Stimulated activated CD4-positive, alpha-beta T cell treated with anti-CD3 and anti-CD28 coated beads, Interleukin-1b, Interleukin-23, amount 100 ng/mL, for 1 hour (primary cell): ENCODE measurements at places on chromosomes 13 and 19.

- DNase-seq = no peak
Measured at GRCh38 chr19:36266375-36266961, 51.6 kb downstream of the ZNF146 start.

DNA sequence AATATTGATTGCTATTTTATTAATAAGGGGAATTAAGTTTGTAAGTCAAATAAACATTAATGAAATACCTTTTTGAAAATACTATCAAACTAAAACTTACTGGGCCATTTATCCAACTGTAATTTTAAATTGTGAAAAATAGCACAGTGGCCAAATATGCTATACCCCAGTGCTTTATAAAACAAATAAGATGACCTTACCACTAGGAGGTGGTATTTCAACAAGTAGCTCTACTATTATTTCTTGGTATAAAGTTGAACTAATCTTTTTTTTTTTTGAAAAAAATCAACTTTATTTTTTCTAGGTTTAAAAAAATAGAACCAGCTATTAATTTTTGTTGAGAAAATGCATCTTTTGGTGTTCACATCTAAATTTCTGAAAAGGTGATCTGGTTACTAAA lies 14.7 kb downstream of the LACC1 start:
- DNase-seq = no peak

GRCh38 chr13:73230716-73231115 lies 171.9 kb downstream of the KLF5 start:
- no peak for DNase-seq

DNA sequence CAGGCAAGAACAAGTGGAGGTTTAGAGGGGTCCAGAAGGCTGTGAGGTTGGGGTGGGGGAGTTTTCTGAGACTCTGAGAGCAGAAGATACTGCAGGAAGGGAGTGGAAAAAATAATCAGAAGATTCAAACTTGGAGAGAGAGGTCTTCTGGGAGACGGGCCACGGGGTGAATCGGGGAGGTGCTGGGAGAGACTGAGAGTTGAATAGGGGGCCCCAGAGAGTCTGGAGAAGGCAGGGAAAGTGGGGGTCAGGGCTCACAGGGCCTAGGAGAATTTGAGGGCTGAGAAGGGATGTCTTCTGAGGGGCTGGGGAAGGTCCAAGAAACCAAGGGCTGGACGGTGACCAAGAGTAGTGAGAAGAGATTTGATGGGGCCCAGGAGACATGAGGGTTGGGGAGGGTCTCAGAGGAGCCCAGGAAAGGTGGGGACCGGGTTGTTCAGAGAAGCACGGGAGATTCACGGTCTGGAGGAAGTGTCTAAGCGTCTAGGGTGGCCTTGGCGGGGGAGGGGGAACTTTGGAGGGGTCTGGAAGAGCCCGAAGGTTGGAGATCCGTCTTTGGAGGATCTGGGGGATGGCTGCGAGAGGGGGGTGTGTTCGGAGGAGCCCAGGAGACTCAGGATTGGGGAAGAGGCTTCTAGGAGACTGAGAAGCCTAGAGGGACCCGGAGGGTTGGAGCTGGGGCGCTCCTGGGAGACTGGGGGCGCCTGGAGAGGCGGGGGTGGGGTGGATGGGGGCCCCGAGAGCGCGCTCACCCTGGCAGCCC lies 1.5 kb downstream of the KCNC3 start:
- DNase-seq = no peak

DNA sequence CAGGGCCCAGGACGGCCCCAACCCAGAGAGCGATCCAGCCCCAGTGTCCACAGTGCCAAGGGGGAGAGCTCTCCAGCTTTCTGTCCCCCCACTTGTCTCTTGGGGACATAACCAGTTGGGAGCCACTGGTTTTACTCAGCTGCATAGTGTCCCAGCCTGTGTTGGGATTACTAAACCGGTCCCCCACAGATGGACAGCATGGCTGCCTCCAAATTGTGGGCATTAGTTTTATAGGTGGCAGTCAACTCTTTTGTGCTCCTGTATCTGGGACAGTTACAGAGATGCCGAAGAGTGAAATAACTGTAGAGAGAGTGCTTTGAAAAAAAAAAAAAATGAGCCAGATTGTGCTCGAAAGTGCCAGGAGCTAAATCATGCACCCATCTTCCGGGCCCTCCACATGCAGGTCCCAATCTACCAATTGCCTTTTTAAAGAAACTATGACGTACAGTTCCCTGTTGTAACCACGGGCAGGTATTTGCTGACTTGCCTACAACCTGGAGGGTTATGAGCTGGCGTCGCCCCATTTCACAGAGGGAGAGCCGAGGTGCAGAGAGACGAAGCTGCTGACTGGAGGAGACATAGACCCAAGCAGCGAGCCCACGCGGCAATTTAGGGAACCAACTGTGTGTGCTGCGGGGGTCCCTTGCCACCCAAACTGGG lies 2.4 kb upstream of the NFIC start:
- DNase-seq = no peak

- no peak for DNase-seq
Measured at GRCh38 chr19:6710273-6711077, 10.0 kb downstream of the C3 start.

DNA sequence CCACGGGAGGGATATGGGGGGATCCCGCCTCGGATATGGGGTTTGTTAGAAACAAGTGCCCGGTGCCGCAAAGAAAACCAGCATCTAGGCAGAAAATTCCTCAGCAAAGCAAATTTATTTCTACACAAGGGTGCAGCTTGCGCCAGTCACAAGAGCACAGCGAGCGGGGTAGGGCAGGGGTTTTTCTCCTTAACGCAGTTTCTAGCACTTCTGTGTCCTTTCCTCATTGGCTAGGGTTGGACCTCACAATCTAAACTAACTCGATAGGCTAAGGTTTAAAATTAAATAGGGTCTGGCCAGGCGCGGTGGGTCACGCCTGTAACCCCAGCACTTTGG lies 595 bp downstream of the ZNF440 start:
- DNase-seq = no peak

DNA sequence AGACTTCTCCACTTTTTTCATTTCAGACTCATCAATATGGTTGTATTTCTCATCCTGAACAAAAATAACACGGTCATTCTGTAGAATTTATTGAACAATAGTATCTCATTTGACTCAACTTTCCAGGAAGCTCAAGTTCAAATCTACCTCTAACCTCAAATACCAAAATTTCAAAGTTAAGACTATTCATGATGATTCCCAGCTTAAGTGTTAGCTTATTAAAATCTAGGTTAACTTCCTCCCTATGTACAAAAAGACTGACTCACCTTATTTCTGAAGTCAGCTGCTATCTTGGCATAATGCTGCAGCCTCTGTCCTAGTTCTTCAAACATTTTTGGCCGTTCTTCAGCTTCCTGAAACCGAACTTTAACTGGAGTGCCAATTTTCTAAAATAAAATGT lies 23.2 kb downstream of the HSPH1 start:
- DNase-seq = no peak

GRCh38 chr19:37361994-37362393 lies 8.9 kb upstream of the ZNF527 start:
- DNase-seq = no peak

GRCh38 chr13:35139591-35139990 lies 197.5 kb downstream of the NBEA start:
- no peak for DNase-seq

GRCh38 chr13:99528547-99528946 lies 27.3 kb downstream of the TM9SF2 start:
- peak; percentile 12 for DNase-seq

DNA sequence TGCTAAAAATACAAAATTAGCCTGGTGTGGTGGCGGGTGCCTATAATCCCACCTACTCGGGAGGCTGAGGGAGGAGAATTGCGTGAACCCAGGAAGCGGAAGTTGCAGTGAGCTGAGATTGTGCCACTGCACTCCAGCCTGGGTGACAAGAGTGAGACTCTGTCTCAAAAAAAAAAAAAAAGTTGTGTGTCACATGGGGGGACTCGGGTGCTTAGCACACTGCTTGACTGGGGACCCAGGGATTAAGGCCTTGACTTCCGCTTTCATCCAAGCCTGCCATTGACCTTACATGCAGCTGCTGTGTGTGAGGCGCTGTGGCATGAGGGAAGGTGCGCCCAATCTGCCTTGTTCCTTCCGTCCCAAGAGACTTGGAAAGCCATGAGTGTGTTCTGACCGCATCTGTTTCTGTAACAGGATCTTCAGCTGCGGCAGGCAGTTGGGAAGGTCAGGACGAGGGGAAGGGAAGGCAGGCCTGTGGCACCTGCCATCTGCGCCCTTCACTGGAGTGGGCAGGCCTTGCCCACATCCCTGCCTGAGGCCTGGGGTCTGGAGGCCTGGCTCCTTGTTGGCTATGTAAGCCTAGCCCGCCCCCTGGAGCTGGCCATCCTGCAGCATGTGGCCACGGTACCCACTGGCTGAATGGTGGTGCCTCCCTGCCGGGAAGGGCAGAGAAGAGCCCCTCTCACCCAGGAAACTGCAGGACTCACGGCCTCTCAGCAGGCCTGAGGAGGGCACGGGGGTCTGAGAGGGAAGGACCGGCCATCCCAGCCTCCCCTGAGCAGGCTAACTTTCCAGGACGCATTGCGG lies 23.0 kb downstream of the PPP1R37 start:
- no peak for DNase-seq

DNA sequence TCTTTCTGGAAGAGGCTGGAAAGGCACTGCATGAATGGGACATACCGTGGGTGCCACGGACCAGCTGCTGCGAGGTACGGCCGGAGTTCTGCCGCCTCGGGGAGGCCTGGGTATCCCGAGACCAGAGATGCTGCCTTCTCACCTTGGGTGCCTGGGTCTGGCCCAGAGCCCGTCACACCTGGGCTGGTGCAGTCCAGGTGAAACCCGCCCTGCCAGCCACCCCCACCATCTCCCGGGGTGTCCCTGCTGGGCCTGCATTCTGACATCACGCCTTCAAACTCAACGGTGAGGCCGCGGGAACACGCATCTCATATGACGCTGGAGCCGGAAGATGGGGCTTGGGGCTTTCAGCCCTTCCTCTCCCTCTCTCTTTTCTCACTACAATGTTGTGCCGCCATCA lies 98.0 kb downstream of the GADD45B start:
- no peak for DNase-seq

GRCh38 chr19:45321848-45322247 lies 827 bp downstream of the CKM start:
- DNase-seq = no peak

DNA sequence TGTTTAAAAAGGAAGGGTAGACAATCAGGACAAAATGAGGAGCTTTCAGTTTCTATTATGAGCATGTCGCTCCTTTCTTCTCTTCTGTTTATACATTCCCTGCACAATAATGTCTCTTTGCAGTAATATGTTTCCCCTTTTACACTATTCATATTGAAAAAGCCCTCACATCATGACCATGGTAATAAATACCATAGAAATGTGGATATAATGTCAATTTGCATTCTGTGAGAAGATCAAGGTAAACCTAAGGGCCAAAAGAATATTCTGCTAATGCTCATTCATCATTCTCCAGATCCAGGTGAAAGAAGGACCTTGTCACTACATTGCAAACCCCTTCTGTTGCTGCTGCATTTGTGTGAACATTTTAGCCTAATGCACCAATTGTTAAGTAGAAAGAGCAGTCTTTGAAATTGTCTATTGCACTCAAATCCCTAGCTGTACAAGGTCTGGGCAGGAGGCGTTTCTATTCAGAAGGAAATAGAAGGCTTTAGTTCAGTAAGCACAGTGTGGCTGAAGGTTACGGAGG lies 117.6 kb upstream of the SOX21 start:
- DNase-seq = no peak

DNA sequence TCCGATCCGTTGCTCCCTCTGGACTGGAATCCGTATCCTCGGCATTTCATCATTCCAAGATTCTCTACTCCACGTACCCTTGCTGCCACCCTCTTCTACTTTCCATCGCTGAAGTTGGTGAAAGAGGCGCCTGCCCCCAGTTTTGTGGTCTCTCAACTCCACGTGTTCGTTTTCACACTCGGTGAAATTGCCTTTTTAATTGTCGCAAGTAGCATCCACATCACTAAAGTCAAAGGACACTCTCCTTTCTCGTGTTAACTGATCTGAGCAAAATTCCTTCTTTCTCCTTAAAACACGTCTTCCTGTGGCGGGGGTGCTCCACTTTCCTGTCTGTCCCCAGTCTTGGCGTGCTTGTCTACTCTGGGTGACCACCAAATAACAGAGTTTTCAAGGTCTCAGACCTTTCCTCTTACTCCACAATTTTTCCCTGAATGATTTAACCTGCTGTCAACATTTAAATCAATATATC lies 1.1 kb upstream of the TMTC4 start:
- no peak for DNase-seq

DNA sequence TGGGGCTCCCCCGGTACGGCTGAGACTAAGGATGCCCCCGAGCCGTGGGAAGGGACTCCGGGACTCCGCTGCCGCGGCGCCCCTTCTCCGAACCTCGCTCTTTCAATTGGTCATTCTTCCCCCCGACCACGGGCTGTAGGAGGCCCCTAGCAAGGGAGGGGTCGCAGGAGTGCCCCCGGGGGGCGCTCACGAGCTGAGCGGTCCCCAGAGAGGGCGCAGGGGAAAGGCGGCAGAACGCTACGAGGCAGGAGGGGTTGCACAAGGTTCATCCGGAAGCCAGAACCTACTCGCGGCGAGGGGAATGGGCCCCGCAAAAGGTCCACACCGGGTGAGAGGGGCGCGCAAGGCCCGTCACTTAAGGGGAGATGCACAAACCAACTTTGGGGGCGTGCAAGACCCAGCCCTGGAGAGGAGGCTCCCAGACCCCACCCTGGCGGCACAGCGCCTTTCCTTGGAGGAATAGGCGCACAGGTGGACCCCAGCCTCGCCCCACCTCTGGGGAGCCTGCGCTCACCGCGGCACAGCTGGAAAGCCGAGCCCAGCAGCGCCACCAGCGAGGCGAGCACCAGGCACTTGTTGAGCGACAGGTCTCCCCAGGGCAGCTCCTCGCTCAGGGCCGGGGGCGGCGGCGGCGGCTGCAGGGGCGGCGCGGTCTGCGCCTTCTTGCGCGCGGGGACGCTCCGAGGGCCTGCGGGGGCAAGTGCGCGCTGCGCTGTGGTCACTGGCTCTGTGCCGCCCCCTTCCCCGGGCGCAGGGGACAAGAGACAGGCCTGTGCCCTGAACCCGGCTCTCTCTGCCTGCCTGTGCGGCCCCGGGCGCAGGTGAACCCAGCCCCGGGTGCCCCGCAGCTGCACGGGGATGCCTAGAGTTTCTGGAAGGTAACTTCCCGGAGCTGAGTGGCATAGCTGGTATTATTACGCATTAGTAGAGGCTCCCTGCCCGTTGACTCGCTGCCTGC lies 2.8 kb downstream of the JSRP1 start:
- DNase-seq = no peak

DNA sequence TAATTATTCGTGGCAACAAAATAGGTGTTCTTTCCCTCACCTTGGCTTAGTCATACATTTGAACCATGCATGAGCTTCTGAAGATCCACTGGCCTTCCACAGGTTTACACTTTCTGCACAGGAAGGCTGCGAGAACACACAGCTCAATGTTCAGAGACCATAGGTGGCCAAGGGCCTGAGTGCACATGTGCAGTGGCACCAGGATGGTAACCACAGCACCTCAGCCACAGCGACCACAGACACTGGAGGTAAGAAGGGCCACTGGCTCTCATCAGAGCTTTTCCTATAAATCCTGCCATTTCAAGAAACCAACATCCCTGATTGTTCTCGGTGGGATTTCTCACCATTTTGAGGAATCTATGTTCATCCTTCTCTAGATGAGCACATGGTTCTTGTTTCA lies 1.6 kb downstream of the DCLK1 start:
- DNase-seq = no peak

- DNase-seq = no peak
Measured at GRCh38 chr19:51766461-51766860, 5.5 kb downstream of the FPR2 start.

GRCh38 chr19:49651029-49651819 lies 9.2 kb downstream of the SCAF1 start:
- DNase-seq = no peak

GRCh38 chr19:33814181-33815165 lies 17.8 kb downstream of the KCTD15 start:
- DNase-seq = no peak
